ENCODE measurements at places on chromosomes 1 and 21. TPM values are rescaled to one million over a fixed set of nuclear protein-coding genes. Genes with fewer than 3 reads are reported as not detected.

MX1 gene
- 5.7 TPM for polyA plus RNA-seq

GRCh38 chr1:16615253-16616252, 2.2 kb upstream of the NBPF1 start:
- no peak for DNase-seq

SPOCD1 gene
- polyA plus RNA-seq: 0.27 TPM

- no peak for DNase-seq
Observed at GRCh38 chr21:43304621-43305335, 122.2 kb downstream of the SIK1 start.

RGSL1 gene
- polyA plus RNA-seq: not detected

- no peak for DNase-seq
Observed at GRCh38 chr1:235775246-235775860, 91.4 kb downstream of the LYST start.

CFHR3 gene
- polyA plus RNA-seq: 1.3 TPM

GRCh38 chr1:6445062-6445763, 20.6 kb downstream of the ESPN start:
- DNase-seq: no peak

DNA sequence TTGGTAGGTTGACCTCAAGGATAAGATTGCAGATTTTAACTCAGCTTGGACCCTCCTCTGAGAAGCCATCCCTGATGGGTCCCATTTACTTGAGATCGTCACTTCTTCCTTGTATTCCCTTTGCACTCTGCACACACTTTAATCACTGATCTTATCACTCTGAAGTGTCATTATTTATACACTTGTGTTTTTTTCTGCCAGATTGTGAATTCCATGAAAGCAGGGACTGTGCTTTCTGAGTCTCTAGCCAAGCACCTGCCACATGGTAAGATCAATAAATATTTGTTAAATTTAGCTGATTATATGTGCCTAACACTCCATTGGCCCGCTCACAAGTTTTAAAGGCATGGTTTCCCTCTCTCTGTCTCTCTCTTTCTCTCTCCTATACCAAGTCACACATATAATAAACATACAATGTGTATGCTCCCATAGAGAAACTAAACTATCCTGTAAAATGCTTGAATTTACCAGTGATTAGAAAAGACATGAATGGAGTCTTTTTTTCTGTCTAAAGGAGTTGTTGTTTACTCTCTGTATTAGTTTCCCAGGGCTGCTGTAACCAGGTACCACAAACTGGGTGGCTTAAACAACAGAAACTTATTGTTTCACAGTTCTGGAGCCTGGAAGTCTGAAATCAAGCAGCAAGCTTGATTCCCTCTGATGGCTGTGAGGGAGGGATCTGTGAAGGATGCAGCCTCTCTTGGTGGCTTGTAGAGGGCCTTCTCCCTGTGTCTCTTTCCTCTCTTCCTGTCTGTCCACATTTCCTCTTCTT, 105.2 kb upstream of the GADD45A start:
- no peak for DNase-seq

TMEM200B gene
- 9.6 TPM for polyA plus RNA-seq
